ENCODE measurements at places on chromosomes 6 and 20. TPM values are rescaled to one million over a fixed set of nuclear protein-coding genes. Genes with fewer than 3 reads are reported as not detected.
A peak's percentile ranks its signal among the peaks of the same experiment; 100 is the strongest.

DNA sequence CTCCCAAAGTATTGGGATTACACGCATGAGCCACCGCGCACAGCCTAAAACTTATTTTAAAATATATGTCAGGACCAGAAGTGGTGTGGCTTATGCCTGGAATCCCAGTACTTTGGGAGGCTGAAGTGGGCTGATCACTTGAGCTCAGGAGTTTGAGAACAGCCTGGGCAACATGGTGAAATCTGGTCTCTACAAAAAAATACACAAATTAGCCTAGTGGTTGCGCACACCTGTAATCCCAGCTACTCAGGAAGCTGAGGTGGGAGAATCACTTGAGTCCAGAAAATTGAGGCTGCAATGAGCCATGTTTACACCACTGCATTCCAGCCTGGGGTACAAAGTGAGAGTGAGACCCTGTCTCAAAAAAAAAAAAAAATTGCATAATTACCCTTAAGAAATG, 13.7 kb downstream of the PXT1 start:
- DNase-seq: no peak

GRCh38 chr6:47780510-47781356, 1.1 kb upstream of the OPN5 start:
- peak; percentile 52 for DNase-seq

DNA sequence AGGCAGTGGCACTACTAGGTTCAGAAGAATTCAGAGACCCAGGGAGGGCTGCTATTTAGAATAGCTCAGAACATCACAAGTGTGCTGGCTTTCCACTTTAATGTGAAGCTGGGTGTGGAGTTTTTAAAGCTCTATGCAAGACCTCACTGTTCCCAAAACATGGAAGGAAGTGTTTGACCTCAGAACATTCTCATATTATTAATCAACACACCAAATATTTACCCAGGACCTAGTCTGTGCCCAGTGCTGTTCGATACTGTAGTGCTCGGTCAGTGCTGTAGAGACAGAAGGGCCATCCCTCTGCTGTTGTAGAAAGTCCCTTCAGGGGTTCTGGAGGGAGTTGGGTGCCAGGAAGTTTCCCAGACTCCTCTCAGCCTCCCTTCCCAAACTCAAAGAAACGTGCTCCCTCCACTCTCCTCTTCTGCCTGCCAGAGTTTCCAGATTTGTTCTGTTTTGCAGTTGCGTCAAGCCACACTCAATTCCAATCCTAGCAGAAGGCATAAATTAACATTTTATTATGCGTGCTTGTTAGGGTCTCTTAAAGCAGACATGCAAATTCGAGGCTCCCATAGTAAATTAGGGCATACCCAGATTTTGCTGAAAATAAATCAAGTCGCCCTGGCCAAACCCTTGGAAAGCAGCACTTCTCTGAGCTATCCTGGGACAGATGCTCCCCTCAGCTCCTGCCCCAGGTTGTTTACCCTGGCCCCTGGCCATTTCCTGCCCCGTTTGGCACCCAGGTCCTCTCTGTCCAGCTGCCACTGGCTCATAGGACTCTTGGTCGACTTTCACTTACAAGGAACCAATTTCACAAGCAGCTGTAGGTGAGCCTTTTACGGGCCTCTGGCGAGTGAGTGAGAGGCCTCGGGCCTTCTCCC, 248.6 kb downstream of the HIVEP2 start:
- DNase-seq: no peak

GRCh38 chr6:46090115-46091079, 39.4 kb upstream of the ENPP4 start:
- peak; percentile 59 for DNase-seq

- DNase-seq: no peak
Observed at GRCh38 chr6:152241013-152241766, 396.0 kb downstream of the SYNE1 start.

GRCh38 chr6:90621581-90621980, 34.7 kb upstream of the MAP3K7 start:
- no peak for DNase-seq

- DNase-seq: no peak
Observed at GRCh38 chr20:44093249-44093582, 93.8 kb downstream of the JPH2 start.

DNA sequence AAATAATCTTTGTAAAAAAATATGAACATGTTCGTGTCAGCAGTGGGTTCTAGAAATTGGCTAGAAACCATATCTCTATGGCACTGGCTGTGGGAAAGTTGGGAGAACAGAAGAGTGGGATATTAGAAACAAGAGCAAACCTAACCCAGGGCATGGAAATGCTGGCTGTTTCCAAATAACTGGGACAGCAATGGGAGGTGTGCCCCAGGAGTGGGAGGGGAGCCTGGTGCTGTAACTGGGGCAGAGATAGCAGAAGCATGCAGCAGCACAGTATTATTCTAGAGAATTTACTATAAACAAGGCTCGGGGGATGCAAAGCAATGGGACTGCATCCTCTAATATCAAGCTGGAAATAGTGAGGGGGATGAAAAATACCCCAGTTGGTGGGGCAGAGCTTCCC, 175.0 kb downstream of the KIF6 start:
- DNase-seq: no peak

- no peak for DNase-seq
Observed at GRCh38 chr6:39195792-39196385, 33.4 kb downstream of the KCNK5 start.

- no peak for DNase-seq
Observed at GRCh38 chr6:138643210-138643609, 130.4 kb upstream of the CCDC28A start.

- DNase-seq: no peak
Observed at GRCh38 chr20:53707371-53708055, 113.9 kb upstream of the ZNF217 start.

DNA sequence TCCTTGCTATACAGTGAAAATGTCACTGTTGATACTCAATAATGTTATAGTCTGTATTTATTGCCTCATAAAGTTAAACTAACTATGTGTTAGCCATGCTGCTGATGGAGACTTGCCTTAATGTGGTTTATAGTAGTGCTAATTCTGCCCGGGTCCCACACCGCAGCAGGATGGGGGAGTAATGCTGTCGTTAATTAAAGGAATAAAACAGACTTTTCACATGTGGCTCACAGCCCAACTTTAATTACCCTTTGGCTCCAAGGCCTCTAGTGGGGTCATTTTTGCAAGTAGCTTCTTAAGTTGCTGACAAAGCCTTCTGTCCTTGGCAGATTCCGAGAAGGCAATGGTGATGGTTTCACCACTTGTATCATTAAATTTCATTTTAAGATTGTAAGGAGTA, 634.3 kb downstream of the TBC1D32 start:
- DNase-seq: no peak

- no peak for DNase-seq
Observed at GRCh38 chr20:36126836-36127527, 27.6 kb upstream of the EPB41L1 start.

- no peak for DNase-seq
Observed at GRCh38 chr6:130849594-130849993, 22.4 kb downstream of the SMLR1 start.

- DNase-seq: no peak
Observed at GRCh38 chr20:48758206-48758820, 69.5 kb downstream of the PREX1 start.

- peak; percentile 20 for DNase-seq
Observed at GRCh38 chr20:57870597-57871236, 160.9 kb upstream of the PMEPA1 start.

DNA sequence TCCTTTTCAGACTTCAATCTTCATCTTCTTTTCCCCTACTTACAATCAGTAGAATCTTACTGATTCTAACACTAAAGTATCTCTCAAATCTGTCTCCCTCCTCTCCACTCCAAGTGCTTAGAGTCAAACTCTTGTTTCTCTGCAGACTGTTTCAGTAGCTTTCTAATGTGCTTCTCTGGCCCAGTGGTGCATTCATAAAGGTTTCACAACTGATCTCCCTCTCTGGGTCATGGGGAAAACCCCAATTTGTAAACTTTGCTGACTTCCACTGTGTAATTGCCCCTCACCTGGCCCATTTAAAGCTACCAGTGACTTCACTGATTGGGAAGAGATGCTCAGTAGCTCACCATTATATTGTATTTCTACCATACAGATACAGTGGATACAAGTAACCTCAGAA, 183.6 kb downstream of the FAXC start:
- no peak for DNase-seq

DNA sequence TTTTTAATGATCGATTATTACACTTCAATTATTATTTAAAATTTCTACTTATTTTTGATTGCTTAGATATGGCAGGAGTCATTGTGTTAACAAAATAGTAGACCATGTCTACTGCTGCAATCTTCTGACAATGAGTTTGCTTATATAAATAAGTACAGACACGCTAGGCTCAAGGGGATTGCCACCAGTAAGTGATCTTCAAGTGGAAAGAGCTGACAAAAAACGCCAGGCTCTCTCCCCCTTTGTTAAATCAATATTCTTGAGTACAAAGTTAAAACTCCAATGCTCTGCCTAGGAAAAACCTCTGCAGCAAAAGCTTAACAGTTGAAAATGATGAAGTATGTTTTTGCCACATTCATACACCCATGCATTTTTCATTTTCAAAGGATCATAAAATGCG, 738.1 kb downstream of the HDGFL1 start:
- DNase-seq: no peak

DNA sequence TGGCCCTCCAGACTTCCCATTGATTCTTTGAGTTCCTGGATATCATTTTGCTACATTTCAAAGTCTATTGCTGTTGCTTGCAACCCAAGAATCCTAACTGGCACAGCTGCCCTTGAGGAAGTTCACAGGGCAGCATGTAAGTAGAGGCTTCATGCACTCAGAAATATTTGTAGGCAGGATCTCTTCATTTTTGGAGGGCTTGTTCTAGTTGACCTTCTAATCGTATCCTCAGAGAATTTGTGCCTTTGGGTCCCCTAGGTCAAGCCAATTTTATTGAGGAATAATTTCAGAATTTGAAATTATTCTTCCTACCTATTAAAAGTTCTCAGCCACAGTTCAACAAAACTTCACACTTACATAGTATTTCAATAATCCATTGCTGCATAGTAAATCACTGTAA, 5.6 kb upstream of the NCOA3 start:
- DNase-seq: no peak

- DNase-seq: no peak
Observed at GRCh38 chr6:168009331-168009730, 11.9 kb downstream of the KIF25 start.

GRCh38 chr20:51837876-51838420, 35.6 kb upstream of the SALL4 start:
- peak; percentile 16 for DNase-seq

DNA sequence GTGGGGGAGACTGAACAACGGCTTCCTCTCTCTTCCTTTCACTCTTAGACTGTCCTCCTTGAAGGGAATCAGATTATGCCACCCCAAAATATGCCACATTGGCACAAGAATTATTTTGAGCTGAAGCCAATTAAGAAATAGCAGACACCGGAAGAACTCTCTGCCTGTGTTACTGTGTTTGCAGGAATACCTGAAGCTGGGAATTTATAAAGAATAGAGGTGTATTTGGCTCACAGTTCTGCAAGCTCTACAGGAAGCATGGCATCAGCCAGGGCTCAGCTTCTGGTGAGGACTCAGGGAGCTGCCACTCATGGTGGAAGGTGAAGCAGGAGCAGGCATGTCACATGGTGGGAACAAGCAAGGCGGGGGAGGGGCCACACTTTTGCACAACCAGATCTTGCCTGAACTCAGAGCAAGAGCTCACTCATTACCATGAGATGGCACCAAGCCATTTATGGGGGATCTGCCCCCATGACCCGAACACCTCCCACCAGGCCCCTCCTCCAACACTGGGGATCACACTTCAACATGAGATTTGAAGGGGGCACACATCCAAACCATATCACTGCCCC, 46.0 kb downstream of the PCNA start:
- DNase-seq: no peak

CYP21A2 gene
- total RNA-seq: not detected

SLCO4A1 gene
- total RNA-seq: 13.3 TPM

FOXP4 gene
- total RNA-seq: 5.1 TPM

POPDC3 gene
- 41.7 TPM for total RNA-seq

ZC2HC1B gene
- not detected for total RNA-seq

CALHM4 gene
- not detected for total RNA-seq

DCDC2 gene
- total RNA-seq: not detected

PSORS1C1 gene
- total RNA-seq: 0.53 TPM

DEFB121 gene
- total RNA-seq: not detected

PDSS2 gene
- total RNA-seq: 11.5 TPM

AK9 gene
- total RNA-seq: 2.1 TPM

FOXQ1 gene
- 0.66 TPM for total RNA-seq

NHLRC1 gene
- total RNA-seq: 1.3 TPM

STMND1 gene
- total RNA-seq: not detected
